Activated naive CD8-positive, alpha-beta T cell treated with anti-CD3 and anti-CD28 coated beads, Interleukin-2, amount 10 ng/mL, durations not matched to agents 7 days and 5 days (primary cell): ENCODE measurements at places on chromosomes 13 and 19. TPM values are rescaled to one million over a fixed set of nuclear protein-coding genes. Genes with fewer than 3 reads are reported as not detected.

DNA sequence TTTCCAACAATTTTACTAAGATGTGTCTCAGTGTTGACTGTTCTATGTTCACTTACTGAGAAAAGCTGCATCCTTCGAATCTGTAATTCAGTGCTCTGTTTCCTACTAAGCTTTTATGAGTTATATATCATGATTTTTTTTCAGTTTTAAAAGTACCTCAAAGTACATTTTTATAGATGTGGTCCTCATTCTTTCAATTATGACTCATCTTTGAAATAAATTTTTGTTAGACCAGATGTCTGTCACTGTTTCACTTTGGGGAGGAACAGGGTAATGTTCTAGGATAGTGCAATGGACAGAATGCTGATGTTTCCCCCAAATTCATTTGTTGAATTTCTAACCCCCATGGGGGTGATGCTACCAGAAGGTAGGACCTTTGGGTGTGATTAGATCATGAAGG, 74.8 kb downstream of the NALCN start:
- no peak overlapping the region for H3K4me3 ChIP-seq
- no peaks in the 10 kb centered on the region for H3K27me3 ChIP-seq
- no peak overlapping the region for H3K27ac ChIP-seq
- H3K36me3 ChIP-seq = no peaks in the 10 kb centered on the region
- DNase-seq = no peak
- no peaks in the 10 kb centered on the region for H3K4me1 ChIP-seq

DNA sequence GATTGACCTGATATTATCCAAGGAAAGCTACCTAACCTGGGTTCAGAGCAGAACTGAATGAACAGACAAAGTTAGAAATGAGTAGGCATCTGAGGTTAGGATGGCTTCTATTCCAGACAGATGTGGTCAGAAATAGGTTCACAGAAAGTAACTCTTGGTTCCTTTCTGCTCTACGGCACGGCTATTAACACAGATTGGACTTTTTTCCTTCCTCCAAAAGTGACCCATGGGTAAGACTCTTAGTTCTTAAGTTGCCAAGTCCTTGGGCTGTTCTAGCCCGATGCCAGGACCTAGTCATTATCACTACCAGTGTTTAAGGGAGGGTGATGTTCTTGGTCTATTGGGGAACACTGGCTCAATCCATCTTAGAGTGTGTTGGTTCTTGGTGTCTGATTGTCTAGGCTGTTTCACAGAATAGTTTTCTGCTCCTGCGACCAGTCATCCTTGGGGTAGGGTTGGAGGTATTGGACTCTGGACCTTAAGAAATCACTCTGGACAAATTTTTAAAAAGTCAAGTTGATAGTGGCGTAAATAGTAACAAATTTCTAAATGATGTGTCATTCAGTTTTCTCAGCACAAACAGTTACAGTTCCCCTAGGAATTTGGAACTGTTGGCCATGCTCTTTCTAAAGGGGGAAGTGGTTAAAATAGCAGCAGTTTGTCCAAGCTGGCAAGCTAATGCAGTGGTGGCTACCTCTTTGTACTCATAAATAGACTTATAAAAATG, 60.1 kb upstream of the MYCBP2 start:
- H3K36me3 ChIP-seq = peaks cover 1% of the 10 kb centered on the region
- peaks cover 8% of the 10 kb centered on the region for H3K4me1 ChIP-seq
- DNase-seq = no peak
- H3K27ac ChIP-seq = no peak overlapping the region
- H3K4me3 ChIP-seq = no peak overlapping the region

The TRIM28 gene
- total RNA-seq = 409 TPM

The CAMSAP3 gene
- total RNA-seq = 0.40 TPM
